ENCODE measurements at places on chromosomes 2 and 18.

DNA sequence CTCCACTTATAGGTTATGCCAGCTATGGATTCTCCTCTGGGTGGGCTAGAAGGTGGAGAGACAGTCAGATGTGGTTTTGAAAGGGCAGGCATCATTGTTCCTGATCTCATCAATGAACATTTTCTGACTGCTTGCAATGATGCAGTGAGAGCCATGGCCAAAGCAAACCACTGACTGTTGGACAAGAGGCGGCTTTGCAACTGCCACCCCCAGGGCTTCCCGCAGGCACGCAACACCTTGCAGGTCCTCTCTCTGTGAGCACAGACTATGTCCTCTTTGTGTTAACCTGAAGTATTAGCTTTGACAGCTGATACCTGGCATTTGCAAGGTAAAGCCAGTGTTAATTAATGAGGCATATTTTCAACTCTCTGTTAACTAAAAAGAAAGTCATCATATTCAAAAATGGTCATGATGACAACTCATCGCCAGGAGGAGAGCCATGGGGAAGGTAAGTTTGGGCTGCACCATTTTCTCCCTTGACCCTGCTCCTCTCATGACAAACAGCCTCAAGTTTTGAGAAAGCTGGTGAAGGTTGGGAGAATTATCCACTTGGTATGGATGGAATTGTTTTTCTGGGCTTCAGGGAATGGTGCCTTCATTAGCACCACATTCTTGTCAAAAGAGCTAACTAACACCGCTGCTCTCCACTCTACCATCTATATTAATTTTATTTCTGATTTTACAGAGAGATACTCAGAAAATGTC lies 14.9 kb upstream of the FAM124B start:
- no peak for DNase-seq

GRCh38 chr2:40658941-40659340 lies 207.1 kb upstream of the SLC8A1 start:
- DNase-seq: no peak

GRCh38 chr18:36901277-36901701 lies 72.4 kb downstream of the KIAA1328 start:
- no peak for DNase-seq

DNA sequence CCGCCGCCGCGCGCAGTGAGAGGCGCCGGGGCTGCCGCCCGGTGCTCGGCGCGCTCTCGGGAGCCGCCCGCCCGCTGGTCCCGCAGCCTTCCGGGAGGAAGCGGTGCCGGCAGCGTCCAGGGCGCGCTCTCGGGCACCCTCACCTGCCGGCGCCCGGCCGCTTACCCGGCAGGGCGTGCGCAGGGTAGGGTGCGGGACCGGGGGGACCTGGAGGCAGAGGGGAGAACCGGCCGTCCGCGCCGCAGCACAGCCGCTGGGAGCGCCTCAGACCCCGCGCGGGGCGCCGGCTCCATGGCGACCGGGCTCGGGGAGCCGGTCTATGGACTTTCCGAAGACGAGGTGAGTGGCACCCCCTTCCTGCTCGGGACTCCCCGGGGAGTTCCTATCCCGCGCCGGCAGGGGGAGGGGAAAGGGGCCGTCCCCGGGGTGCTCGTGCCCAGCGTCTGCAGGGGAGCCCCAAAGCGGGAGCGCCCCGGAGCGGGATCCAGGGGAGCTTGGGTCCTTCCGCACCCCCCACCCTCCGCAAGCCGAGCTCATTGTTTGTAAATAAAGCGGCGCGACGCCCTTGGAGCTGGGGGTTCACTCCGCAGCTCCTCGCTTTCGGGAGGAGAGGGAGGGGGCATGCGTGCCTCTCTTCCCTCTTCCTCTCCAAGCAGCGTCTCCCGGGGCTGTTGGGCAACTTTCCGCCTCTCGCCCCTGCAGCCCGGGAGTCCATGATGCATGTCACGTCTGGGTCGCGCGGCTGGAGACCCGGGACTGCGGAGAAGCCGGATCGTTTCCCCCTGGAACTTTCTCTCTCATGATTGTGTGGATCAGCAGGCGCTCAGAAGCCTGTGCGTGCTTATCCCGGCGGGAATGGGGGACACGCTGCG lies 580 bp downstream of the NEDD4L start:
- no peak for DNase-seq

- DNase-seq: no peak
Measured at GRCh38 chr2:205903549-205904129, 182.3 kb downstream of the INO80D start.

GRCh38 chr2:100060875-100061274 lies 81.5 kb downstream of the AFF3 start:
- DNase-seq: no peak

- DNase-seq: no peak
Measured at GRCh38 chr2:191350826-191351225, 105.6 kb downstream of the MYO1B start.

- DNase-seq: no peak
Measured at GRCh38 chr18:13035249-13035914, 44.2 kb downstream of the CEP192 start.

DNA sequence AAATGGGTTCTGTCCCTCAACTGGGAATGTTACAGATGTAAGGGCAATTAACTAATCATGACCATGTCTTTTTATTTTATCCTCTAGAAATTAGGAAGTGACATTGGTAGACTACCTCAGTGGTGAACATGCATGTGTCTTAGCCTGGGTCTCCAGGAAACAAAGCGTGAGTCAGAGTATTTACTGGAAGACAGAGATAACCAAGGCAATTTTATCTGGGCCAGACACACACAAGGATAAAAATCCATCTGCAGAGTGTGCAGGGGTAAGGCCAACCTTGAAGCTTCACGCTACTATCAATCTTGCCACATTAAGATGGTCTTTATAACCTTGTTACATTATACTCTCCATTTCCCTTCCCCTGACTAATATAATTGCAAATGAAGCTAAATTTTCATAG lies 487.5 kb downstream of the SUCLG1 start:
- DNase-seq: no peak

GRCh38 chr2:146412625-146413024 lies 1432.2 kb upstream of the ACVR2A start:
- DNase-seq: no peak

DNA sequence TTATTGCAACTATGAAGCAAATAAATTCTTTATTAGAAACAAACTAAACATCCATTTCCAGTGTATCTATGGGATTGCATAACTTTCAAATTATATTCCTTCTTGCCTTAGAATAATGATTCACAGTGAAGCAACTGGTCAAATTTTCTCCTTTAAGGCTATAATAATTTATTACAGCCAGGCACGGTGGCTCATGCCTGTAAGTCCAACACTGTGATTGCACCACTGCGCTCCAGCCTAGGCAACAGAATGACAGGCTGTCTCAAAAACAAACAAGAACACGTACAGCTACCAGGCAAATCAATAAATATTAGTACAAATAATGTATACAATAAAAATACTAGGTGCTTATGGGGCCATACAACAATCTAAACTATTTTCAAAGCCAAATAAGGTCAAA lies 1416.2 kb downstream of the LRP1B start:
- no peak for DNase-seq

- DNase-seq: no peak
Measured at GRCh38 chr18:3177902-3178687, 41.7 kb downstream of the MYOM1 start.

GRCh38 chr18:9596226-9596625 lies 18.1 kb downstream of the PPP4R1 start:
- no peak for DNase-seq

DNA sequence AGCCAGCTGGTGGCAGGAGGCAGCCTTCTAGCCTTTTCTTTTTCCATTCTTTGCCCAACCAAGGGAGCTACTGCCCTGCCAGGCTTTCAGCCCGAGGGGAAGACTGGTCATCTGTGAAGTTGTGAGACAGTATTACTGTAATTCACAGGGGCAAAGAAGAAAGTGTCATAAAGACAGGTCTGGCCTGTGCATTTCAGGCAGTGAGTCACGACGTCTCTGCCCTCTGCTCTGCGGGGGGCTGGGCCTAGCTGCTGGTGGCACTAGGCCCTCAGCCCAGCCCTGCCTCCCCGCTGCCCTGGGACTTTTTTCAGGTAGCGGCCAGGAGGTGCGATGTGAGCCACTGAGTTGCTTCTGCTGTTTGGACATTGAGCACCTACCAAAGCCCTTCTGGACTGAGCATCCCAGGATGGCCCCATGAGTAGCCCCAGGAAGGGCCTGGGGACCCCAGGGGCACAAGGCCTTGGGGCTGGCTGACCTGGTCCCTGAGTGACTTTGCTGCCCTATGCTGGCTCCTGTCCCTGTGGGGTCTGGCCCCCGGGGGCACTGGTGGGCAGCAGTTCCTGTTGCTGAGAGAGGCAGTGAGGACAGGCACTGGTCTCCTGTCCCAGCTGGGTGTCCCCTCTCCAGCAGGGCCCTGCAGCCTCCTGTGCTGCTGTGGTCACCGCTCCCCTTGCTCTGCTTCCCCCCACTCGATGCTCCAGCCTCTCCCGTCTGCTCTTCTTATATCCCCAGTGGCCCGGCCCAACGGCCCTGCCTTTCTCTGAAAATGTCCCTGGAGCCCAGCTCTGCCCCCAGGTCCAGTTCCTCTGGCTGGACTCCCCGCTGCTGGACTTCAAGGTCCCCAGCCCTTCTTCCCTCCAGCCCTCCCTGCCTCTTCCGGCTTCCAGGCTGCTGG lies 7.0 kb downstream of the INHBB start:
- DNase-seq: no peak

- DNase-seq: no peak
Measured at GRCh38 chr2:69499966-69500365, 62.7 kb upstream of the NFU1 start.

DNA sequence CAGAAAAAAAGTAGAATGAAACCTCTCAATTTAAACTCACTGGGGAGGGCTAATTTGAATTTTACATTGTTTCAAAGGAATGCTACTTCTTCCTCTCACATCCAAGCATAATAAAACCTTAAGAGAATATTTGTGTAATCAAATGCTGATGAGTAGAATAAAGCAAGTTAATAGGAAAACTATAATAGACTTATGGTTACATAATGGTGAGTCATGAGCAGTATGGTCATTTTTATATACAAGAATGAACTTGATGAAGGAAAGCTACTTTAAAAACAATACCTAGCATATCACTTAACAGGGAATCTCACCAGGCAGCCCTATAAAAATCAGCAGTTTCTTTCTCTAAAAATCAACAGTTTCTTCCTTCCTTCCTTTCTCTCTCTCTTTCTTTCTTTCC lies 80.3 kb downstream of the VSNL1 start:
- DNase-seq: no peak

- no peak for DNase-seq
Measured at GRCh38 chr18:1253827-1254226, 349.2 kb downstream of the ADCYAP1 start.

DNA sequence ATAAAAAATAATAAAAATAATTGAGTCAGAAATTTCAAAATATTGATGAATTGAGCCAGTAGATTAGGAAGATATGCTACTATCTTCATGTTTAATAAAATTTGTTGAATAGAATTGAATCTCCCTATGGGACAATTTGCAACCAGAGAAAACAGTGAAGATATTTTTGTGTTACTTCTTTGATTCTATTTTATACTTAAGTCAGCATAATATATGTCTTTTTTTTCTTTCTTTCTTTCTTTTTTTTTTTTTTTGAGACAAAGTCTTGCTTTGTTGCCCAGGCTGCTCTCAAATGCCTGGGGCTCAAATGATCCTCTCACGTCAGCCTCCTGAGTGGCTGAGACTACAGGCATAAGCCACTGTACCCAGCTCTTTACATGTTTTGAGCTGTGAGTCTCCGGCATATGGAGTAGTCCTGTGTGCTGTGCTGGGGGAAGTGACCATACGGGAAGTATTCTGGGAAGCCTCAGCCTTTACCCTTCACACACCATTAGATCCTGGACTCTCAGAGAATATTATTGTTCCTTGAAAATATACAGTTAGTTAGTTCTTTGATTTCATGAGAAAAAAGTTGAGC lies 13.8 kb upstream of the IAH1 start:
- no peak for DNase-seq

DNA sequence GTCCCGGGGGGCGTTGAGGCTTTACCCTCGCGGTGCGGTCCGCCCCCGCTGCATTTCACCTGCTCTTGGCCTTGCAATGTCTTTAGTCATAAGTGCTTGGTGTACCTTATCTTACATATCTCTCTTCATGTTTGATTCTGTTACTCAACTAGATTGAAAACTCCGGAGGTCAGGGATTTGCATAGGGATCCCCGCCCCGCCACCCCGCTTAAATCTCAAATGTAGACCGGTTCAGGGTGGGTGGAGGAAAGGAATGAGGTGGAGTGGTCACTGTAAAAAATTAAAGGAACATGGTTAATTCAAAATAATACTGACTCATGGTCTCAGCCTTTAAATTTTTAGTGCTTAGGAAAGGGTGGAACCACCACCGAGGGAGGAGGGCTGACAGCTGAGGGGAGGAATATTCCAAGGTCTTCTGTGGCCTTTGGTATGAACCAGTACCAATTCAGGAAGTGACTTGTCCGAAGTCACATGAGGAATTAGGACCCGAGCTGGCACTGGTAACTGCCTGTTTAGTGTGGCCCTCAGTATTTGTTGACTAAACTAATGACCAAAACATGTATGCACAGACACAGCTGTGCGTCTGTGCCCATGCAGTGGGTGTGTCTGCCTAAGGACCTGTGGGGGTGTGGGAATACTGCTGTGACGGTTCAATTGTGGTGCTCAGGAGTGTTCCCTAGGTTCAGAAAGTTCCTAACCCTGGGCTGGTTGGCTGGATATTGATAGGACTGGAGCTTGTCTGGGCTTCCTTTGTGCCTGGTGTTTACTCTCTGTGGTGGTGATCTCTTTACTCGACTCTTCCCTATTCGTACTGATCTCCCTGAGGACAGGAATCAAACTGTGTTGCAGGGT lies 1.0 kb downstream of the PLEKHB2 start:
- no peak for DNase-seq

- no peak for DNase-seq
Measured at GRCh38 chr18:31044926-31045325, 2.4 kb upstream of the DSC3 start.

- peak; percentile 12 for DNase-seq
Measured at GRCh38 chr2:21317131-21317530, 193.4 kb downstream of the TDRD15 start.

DNA sequence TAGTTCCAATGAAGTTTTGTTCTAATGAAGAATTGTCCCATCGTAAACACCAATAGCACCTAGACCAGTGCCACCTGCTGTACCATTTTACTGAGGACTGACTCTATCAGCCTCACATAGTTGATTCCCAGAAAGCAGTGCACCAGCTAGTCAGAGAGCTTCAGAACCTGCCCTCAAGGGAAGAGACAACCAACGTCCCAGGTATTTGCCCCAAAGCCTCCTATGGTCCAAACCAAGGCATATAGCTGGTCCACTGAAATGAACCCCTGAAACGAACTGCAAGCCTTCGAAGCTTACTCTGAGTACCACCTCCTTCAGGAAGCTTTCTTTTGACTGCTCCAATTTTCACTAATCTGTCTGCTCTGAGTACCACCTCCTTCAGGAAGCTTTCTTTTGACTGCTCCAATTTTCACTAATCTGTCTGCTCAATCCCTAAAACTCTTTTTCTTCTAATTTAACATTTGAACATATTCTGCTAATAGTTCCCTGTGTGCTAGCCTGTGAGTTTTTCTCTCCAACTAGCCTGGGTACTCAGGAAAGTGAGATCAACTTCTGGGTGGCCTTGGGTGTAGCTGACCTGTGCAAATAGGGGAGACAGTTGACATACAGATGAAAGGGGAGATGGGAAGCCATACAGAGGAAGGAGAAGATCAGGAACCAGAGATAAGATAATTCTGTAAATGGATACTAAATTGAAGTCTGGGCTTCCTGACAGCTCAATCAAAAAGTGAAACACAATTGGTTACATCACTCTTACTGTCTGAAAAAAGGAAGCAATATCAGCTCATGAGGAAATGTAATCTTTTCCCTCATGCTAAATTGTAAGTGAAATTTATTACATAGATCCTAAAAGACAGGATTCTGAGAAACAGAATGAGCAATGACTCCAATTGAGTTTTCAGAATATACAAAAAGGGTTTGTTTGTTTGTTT lies 33.5 kb upstream of the EML4 start:
- DNase-seq: no peak

- DNase-seq: no peak
Measured at GRCh38 chr18:63145851-63146555, 173.6 kb downstream of the BCL2 start.

Data from 8988T (cell line).